Activated naive CD4-positive, alpha-beta T cell treated with anti-CD3 and anti-CD28 coated beads, Interleukin-2, amount 10 ng/mL, durations not matched to agents 7 days and 5 days (primary cell): ENCODE measurements at places on chromosomes 12 and 14.
A peak's percentile ranks its signal among the peaks of the same experiment; 100 is the strongest.

DNA sequence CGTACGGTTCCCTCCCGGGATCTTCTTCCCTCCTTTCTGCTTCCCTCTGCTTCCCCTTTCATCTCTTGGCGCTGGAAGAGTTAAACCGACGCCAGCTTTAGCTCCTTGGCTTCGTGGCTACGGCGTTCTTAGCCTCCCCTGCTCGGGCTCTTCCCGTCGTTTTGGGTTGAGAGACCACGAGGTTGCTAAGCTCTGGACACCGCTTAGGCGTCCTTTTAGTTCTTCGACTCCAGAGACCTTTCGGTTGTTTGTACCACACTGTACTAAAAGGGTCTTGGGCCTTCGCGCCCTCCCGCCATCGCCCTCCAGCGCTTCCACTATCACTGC lies 545 bp downstream of the CPSF2 start:
- H3K27me3 ChIP-seq: no peaks in the 10 kb centered on the region
- peak; percentile 28 for DNase-seq
- H3K27ac ChIP-seq: peak overlapping the region; percentile 98

- H3K36me3 ChIP-seq: peaks cover 24% of the 10 kb centered on the region
- peak; percentile 19 for DNase-seq
- H3K4me1 ChIP-seq: peaks cover 55% of the 10 kb centered on the region
- no peak overlapping the region for H3K27ac ChIP-seq
- no peak overlapping the region for H3K4me3 ChIP-seq
Measured at GRCh38 chr12:52641468-52641867, 10.5 kb downstream of the KRT2 start.

- no peak for DNase-seq
- H3K4me1 ChIP-seq: no peaks in the 10 kb centered on the region
- no peak overlapping the region for H3K4me3 ChIP-seq
Measured at GRCh38 chr14:76827696-76828296, 1.6 kb downstream of the LRRC74A start.

DNA sequence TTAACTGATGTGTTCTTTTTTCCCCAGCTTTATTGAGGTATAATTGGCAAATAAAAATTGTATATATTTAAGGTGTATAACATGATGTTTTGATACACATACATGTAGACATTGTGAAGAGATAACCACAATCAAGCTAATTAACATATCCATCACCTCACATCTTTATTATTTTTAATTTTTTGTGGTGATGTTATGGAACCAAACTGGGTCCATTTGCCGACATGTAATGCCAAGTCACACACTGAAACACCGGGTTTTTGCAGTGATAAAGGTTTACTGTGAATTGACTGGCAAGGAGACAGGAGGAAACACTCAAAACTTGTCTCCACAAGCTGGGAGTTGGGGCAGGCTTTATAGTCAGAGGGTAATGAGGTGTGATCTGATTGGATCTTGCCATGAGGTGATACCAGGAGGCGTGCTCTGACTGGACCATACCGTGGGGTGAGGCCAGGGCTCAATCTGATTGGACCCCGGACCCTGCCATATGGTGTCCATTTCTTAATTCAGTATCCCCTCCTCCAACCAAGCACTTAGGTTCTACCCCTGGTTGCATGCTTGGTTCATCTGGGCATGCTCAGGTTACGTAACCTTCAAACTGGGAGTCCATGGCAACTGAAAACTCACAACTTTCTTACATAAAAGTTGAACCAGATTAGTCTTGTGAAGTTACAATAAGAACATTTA lies 11.8 kb upstream of the WSCD2 start:
- H3K4me1 ChIP-seq: no peaks in the 10 kb centered on the region
- H3K36me3 ChIP-seq: no peaks in the 10 kb centered on the region
- H3K27ac ChIP-seq: no peak overlapping the region
- peaks cover 10% of the 10 kb centered on the region for H3K27me3 ChIP-seq
- DNase-seq: no peak
- no peak overlapping the region for H3K4me3 ChIP-seq

DNA sequence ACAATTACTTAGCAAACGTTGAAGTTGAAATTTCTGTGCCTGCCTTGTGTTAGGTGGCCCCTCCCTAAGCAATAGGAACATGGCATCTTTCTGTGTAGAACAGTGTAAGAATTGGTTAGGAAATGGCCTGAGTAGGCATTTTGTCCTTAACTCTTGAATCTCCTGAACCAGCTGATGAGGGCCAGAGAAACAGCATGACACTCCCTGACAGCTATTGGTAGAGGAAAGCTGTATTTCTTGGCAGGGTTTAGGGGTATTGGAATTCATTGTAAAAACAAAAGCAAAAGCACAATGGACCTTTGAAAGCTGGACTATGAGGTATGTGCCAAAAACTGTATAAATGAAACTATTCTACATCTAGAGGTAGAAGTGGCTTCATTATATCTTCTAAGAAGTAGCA lies 40.6 kb upstream of the LRTM2 start:
- no peak overlapping the region for H3K4me3 ChIP-seq
- H3K27me3 ChIP-seq: no peaks in the 10 kb centered on the region
- peaks cover 45% of the 10 kb centered on the region for H3K36me3 ChIP-seq
- no peak for DNase-seq
- no peaks in the 10 kb centered on the region for H3K4me1 ChIP-seq

DNA sequence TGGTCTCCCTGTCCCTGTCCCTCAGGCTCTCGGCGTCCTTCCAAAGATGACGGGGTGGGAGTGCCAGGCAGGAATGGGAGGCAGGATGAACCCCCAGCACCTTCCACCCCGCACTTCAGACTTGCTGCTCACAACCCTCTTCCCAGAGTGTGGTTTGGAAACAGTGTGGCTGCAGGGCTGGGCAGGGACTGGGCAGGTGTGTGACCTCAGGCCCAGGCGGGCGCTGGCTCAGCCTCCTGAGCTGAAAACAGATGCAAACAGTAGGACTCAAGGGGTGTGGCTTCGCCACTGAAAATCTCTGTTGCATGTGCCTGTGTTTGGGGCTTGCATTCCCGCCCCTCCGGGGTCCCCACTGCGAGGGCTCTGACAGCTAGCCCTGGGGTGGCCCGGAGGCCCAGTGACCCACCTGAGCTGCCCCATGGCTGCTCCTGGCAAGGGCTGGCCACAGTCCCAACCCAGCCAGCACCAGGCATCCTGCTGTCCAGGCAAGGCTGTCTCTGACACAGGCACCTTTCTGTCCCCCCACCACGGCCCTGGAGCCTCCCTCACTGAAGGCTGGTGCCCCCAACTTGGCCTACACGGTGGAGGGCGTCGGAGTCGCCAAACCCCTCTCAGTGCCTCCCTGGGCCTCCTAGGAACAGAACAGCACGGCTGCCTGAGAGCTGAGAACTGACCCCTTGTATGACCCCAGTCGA lies 46.1 kb downstream of the BEGAIN start:
- no peaks in the 10 kb centered on the region for H3K36me3 ChIP-seq
- peaks cover 3% of the 10 kb centered on the region for H3K4me1 ChIP-seq
- no peak for DNase-seq
- H3K4me3 ChIP-seq: no peak overlapping the region

GRCh38 chr12:65879878-65880277 lies 55.6 kb downstream of the HMGA2 start:
- no peak overlapping the region for H3K4me3 ChIP-seq
- no peak for DNase-seq
- H3K27me3 ChIP-seq: peaks cover 40% of the 10 kb centered on the region
- no peaks in the 10 kb centered on the region for H3K36me3 ChIP-seq
- no peak overlapping the region for H3K27ac ChIP-seq

DNA sequence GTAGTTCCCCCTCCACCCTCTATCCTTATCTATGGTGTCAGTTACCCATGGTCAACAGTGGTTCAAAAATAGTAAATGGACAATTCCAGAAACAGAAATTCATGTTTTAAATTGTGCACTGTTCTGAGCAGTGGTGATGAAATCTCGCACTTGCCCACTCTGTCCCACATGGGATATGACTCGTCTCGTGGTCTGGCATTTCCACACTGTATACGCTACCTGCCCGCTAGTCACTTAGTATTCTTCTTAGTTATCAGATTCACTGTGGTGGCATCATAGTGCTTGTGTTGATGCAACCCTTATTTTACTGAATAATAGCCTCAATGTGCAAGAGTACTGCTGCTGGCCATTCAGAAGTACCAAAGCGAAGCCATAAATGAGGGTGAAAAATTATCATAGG lies 507.0 kb downstream of the SNAPC1 start:
- DNase-seq: no peak
- H3K27me3 ChIP-seq: no peaks in the 10 kb centered on the region
- no peak overlapping the region for H3K27ac ChIP-seq

- peaks cover 39% of the 10 kb centered on the region for H3K4me1 ChIP-seq
- no peaks in the 10 kb centered on the region for H3K27me3 ChIP-seq
- H3K4me3 ChIP-seq: no peak overlapping the region
- H3K27ac ChIP-seq: no peak overlapping the region
Measured at GRCh38 chr12:49651855-49652254, 28.5 kb downstream of the PRPF40B start.

- DNase-seq: no peak
- H3K4me3 ChIP-seq: no peak overlapping the region
- peaks cover 72% of the 10 kb centered on the region for H3K36me3 ChIP-seq
- H3K27me3 ChIP-seq: no peaks in the 10 kb centered on the region
- H3K27ac ChIP-seq: no peak overlapping the region
- H3K4me1 ChIP-seq: no peaks in the 10 kb centered on the region
Measured at GRCh38 chr12:119829439-119829838, 47.7 kb downstream of the CIT start.

DNA sequence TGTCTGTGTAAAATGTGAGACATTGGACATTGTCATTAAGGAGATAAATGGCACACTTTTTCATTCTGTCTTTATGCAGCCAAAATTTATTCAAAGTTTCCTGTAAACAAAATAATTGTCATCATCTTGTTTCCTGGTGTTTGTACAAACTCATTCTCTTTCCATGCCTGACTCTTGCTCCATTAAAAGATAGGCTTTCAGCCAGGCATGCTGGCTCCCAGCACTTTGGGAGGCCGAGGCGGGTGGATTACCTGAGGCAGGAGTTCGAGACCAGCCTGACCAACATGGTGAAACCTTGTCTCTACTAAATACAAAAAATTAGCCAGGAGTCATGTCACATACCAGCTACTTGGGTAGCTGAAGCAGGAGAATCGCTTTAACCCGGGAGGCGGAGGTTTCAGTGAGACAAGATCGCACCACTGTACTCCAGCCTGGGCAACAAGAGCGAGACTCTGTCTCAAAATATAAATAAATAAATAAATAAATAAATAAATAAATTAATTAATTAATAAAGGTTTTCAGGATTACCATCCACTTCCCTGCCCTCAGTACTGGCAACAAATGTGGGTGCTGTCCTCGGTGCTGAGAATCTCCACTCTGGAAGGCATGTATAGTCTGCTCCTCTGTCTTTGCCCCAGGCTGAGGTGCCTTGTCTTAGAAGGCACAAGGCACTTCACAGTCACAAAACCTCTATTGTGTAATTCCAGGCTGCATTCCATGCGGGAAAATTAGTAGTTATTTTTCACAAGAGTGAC lies 83.2 kb downstream of the PAH start:
- DNase-seq: no peak
- no peak overlapping the region for H3K27ac ChIP-seq
- H3K36me3 ChIP-seq: no peaks in the 10 kb centered on the region
- no peak overlapping the region for H3K4me3 ChIP-seq

DNA sequence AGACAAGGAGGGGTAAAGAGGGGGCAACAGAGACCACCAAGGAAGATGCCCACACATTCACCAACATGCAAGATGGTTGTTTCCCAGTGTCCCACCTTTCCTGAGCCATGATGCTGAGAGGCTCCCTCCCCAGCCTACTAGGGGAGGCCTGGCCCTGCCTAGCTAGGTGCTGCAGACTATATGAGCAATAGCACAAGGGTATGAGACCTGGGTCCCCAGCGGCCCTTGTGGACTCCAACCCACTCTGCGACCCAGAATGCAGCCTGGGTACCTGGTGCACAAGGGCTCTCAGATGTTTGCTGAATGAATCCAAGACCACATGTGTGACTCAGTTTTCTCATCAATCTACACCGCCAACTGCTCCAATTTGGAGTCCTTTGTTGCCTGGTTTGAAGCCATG lies 13.9 kb downstream of the TGFB3 start:
- H3K36me3 ChIP-seq: no peaks in the 10 kb centered on the region
- H3K4me3 ChIP-seq: no peak overlapping the region

GRCh38 chr12:105319691-105320209 lies 10.7 kb upstream of the C12orf75 start:
- H3K27ac ChIP-seq: no peak overlapping the region
- H3K27me3 ChIP-seq: peaks cover 5% of the 10 kb centered on the region
- H3K4me1 ChIP-seq: peaks cover 47% of the 10 kb centered on the region
- DNase-seq: peak; percentile 39

DNA sequence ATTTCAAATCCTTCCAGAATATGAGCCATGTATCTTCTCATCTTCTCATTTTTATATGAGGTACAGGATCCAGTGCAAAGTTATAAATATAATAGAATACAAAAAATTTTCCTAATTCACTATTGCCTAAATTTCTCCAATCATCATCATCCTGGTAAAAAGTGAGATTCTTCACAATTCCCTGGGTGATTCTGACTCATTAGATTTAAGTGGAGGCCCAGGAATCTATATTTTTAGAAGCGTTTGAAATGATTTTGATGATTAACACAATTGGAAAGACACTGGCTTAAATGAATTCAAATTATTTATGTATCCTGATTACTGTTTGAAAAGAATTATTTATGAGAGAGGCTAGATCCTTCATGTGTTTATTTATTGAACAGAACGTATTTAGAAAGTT lies 380.3 kb upstream of the PDE3A start:
- no peaks in the 10 kb centered on the region for H3K27me3 ChIP-seq
- no peaks in the 10 kb centered on the region for H3K36me3 ChIP-seq
- DNase-seq: no peak
- no peak overlapping the region for H3K4me3 ChIP-seq
- no peak overlapping the region for H3K27ac ChIP-seq
- H3K4me1 ChIP-seq: no peaks in the 10 kb centered on the region

DNA sequence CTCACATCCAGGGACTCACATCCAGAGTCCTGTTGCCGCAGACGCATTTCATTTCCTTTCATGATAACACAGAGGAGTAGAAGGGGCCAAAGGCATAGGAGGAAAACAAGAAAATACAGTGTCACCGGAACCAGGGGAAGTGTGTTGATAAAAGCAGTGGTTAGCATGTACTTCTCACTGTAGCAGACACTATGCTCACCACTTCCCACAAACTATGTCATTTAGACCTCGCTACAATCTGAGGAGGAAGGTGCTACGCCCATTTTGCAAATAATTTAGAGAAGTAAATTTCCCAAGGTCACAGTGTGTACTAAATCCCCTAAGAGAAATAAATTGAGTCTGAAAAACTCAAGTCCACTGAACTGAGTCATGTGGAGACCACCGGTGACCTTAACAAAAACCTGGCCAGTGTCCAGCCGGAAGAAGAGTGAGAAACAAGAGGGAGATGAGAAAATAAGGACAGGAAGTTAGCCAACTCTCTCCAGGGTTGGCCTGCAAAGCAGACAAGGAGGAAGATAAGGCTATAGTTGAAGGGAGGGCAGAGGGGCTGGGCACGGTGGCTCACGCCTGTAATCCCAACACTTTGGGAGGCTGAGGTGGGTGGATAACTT lies 25.8 kb upstream of the TMCC3 start:
- peaks cover 20% of the 10 kb centered on the region for H3K4me1 ChIP-seq
- DNase-seq: peak; percentile 24
- H3K4me3 ChIP-seq: no peak overlapping the region

DNA sequence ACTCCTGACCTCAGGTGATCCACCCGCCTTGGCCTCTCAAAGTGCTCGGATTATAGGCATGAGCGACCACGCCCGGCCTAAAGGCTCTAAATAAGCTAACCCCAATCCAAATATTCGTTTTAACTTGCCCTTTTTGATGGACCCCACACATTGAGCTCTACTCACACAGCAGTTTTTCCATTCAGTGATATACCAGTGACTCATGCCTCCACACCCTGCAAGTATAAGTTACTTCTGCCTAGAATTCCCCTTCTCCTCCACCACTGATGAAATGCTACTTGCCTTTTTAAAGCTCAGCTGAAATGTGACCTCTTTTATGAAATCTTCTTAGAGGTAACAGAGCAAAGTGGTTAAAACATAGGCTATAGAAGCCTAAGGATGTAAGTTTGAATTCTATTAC lies 68.8 kb downstream of the EXOC5 start:
- peaks cover 4% of the 10 kb centered on the region for H3K27me3 ChIP-seq
- peak overlapping the region; percentile 19 for H3K27ac ChIP-seq
- H3K4me1 ChIP-seq: no peaks in the 10 kb centered on the region
- DNase-seq: no peak
